NCI-H2107 (cell line): ENCODE measurements at places on chromosomes 6 and 20.

DNA sequence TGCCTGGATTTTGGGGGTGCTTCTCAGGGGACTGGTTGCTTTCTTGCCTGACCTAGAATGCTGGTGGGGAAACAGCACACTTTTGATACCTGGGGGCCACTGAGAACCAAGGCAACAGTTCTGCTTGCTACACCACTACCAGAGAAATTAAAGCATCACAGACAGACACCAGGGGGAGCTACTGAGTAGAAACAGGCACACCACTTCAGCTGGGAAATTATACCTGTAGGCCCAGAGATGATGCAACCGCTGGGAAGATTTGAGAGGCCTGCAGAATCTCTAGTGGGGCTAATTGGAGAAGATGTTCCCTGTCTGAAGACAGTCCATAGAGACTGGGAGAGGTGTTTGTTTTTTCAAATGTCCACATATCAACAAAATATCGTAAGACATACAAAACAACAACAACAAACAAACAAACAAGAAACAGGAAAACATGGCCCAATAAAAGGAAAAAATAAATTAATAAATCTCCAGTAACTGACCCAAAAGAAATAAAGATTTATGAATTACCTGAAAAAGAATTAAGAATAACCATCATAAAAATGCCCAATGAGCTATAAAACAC lies 129.4 kb upstream of the RIN2 start:
- no peak for DNase-seq

GRCh38 chr6:163323705-163324104 lies 90.8 kb upstream of the QKI start:
- DNase-seq, result no peak

DNA sequence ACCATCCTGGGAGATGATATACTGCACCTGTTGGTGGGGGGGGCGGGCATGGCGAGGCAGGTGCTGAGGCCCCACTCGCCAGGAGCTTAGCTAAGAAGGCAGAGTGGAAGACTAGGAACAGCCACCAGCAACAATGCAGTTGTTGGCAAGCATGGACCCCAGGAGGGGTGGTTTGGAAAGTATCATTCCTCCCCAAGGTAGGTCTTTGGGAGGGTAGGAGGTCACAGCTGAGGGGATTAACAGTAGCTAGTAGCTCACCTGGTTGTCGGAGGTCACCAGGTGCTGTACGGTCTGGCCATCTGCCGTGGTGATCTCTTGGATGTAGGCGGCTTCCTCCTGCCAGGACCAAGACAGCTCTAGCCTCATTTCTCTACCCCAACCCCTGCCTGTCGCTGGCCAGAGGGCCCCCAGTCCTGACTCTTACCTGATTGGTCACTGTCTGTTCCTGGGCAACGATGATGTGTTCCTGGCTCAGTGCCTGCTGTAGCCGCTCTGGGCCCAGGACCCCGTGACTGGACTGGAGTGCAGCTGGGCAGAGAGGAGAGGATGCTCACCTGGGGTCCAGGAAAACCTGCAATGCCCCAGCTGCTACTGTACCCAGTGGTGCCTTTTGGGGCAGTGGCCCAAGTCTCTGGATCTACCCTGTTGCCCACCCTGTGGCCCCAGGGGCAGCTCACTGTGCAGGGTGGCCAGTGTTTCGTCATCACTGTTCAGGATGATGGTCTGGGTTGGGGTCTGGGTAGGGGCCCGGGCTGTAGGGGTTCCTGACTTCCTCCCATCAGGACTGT lies 15.3 kb downstream of the PCIF1 start:
- no peak for DNase-seq

GRCh38 chr6:88870717-88871330 lies 92.6 kb downstream of the RNGTT start:
- DNase-seq, result no peak

DNA sequence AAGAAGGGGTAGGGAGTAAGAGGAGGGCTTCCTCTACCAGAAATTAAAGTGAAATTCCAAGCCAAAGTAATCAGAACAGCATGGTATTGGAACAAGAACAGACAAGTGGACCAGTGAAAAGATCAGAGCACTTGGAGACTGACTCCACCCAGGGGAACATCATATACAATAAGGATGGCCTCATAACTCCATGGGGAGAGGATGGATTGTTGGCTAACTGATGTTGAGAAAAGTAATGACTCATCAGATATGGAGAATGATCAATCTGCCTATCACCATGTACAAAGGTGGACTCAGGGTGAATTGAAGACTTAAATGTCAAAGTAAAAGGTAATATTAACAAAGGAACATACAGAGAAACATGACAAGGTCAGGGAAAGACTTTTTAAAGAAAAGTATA lies 12.8 kb downstream of the SLC22A3 start:
- DNase-seq, result no peak

DNA sequence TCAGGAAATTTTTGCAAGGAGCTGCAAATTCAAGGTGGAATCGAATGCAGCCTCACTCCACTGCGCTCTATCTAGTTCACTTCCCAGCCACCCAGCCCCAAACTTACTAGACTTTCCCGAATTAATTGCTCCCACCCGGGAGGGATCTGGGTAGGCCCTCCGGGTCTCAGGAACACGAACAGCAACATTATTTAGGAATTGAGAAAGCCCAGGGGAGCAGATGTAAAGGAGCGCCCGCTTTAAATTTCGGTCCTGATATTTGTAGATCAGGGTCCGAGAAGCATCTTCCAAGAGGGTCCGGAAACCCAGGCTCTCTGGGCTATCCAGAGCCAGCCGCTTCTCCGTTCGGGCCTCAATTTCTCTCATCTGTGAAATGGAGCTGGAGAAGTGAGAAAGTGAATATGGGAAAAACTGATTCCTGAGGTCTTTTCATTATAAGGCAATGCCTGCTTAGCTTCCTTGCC lies 490 bp upstream of the ID1 start:
- no peak for DNase-seq
